ENCODE measurements at places on chromosomes 2 and 18.

DNA sequence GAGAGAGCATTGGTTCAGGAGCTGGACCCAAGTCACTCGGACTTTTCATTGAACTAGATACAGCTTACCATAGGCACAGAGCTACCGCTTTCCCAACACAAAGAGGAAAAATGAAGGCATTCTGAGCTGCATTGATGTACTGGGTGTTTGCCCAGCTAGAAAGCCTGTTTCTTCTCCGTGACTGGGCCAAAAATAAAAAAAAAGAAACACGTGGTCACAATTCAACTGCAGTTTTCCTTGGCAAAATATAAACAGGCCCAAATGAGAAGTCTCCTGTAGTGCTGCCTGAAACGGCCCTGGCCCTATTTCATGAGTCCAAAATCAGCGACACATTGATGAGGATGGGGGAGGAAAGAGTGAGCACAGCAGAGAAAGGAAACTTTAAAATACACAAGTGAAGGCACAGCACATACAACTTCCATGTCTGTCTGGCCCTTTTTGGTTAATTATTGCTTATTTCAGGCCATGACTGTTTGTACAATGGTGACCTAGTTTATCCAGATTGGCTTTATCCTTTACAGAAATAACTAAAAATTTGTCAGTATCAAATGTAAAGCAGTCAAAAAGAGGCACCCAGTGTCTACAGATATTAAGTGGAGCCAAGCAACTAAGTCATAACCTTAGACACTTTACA lies 179.7 kb downstream of the ICOS start:
- DNase-seq: no peak

- no peak for DNase-seq
These were observed 4.0 kb upstream of the RTN4 start for GRCh38 chr2:55054106-55054875.

- no peak for DNase-seq
These were observed 6.8 kb downstream of the ESPNL start for GRCh38 chr2:238106698-238107524.

DNA sequence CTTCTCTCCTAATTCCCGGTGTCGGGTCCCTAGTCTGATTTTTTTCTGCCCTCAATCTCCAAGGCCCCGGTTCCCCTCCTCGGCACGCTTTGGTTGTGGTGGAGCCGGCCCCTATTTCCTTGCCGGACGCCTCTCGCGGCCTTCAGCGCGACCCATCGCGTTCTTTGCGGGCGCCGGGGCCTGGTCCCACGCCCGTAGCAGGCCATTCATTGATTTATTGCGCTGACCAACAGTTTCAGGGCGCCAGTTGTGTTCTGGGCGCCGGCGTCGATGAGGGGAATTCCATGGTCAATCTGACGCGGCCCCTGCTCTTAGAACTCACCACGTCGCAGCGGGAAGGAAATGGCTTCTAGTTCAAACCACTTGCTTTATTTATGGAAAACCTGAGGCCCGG lies 396 bp downstream of the CNOT9 start:
- DNase-seq: no peak

GRCh38 chr18:14924226-14924625 lies 176.3 kb downstream of the ANKRD30B start:
- no peak for DNase-seq

GRCh38 chr2:70743677-70744076 lies 24.3 kb downstream of the ADD2 start:
- no peak for DNase-seq

- DNase-seq: no peak
These were observed 143.4 kb upstream of the PKDCC start for GRCh38 chr2:41904459-41904858.

DNA sequence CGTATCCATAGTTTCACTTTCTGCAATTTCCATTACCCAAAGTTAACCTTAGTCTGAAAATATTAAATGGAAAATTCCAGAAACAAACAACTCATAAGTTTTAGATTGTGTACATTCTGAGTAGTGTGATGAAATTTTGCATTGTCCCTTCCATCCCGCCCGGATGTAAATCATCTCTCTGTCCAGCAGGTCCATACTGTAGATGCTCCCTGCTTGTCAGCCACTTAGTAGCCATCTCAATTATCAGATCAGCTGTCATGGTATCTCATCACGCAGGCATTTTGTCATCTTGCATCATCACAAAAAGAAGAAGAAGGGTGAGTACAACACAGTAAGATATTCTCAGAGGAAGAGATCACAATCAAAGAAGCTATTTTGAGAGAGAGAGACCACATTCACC lies 185.0 kb upstream of the STK17B start:
- no peak for DNase-seq

- DNase-seq: no peak
These were observed 112.9 kb downstream of the THADA start for GRCh38 chr2:43482961-43483360.

DNA sequence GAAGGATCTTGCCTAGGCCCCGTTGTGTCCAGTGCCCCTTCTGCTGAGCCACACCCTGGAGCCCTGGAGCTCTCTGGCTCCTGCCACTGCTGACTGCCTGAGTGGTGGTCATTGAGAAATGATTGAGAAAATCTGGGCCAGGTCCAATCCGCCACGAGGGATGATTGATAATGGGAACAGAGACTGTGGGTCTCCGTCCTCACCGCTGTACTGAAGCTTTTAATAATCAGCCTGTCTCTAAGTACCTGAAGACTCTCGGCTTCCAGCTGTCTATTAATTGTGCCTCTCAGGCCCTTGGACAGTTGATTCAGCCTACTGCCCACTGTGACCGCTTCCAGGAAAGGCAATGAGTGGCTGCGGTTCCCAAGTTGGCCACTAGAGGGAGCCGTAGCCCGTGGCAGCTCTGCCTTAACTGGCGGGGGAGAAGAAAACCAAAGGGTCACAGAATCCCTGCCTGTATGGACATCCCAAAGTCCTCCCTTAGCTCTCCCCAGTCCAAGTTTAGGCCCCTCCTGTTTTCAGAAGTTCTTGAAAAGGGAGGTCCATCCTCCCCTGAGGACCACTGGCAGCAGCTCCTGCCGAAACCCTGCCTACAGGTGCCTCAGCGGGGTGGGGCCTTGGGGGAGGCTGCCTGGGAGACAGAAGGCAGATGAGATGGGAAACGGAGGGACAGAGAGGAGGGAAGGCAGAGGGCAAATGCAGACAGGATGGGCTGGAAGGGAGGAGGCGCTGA lies 213.6 kb downstream of the TNS1 start:
- peak; percentile 26 for DNase-seq

GRCh38 chr18:59823596-59824195 lies 76.1 kb upstream of the PMAIP1 start:
- DNase-seq: peak; percentile 39

GRCh38 chr2:61946666-61947065 lies 41.2 kb downstream of the COMMD1 start:
- DNase-seq: no peak

DNA sequence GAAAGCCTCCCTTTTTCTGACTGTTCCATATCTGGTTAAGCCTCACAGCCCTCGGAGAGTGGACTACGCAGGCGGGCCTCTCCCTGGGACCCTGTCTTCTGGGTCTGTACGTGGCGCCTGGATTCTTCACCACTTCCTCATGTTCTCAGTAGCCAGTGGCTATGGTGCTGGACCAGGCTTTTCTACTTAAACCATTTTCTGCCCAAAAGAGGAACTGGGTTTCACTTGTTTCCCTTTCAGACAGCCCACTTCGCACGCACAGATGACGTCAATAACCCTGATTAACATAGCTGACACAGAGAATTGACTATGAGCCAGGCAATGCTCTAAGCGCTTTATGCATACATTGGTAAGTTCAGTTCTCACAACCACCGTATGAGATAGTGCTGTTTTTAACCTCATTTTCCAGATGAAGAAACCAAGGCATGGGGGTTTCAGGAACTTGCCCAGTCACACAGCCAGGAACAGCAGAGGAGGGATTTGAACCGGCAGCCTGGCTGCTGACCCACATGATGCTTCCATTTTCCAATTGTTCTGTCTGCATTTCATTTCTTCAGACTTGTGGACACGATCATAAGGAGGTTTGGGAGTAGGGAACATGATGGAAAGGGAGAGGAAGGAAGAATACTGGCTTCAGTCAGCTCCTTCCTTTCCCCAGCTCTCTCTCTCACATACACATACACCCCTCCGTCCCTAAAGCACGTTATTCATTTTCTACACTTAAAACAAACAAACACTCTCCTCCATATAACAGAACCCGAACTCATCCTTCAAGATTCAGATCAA lies 41.7 kb downstream of the MYOM1 start:
- DNase-seq: no peak

DNA sequence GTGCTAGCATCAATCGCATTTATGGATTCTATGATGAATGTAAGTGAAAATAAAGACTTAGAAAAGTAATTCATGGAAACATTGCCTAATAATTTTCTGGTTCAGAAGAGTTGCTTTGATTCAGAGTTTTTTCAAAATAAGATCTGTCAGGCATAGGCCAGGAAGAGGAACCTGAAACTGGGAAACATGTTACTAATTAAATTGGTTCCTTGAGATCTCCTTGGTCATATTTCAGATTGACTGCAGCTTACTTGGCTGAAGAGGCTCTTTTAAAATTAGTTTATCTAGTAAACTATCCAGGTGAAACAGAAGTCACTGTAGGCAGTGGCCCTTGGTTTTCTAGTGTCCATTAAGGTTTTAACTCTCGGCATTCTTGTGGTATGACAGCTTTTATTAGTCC lies 27.4 kb downstream of the PPP1CB start:
- no peak for DNase-seq

- DNase-seq: no peak
These were observed 59.7 kb downstream of the EXOC6B start for GRCh38 chr2:72765997-72766609.

DNA sequence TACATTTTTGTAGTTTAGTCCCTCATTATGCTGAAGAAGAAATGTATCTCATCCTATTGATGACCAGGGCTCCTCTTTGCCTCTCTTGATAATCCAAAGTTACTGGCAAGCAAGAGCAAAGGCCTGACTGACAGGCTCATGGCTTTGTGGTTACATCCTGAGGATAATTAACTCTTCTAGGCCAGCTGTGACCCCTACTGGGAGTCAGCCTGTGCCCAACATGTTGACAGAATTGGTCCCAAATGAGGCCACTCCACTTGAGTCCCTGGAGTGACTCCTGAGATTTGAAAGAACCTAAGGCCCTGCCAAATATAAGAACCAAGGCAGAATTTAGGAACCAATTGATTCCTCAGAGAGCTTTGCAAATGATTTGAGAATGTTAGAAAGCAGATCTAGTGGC lies 973.8 kb upstream of the CELF4 start:
- DNase-seq: no peak

GRCh38 chr2:239553376-239554000 lies 152.7 kb upstream of the HDAC4 start:
- DNase-seq: no peak

- DNase-seq: no peak
These were observed 43.3 kb downstream of the EIF5B start for GRCh38 chr2:99380376-99381010.

- DNase-seq: no peak
These were observed 185.1 kb upstream of the CCDC68 start for GRCh38 chr18:55144193-55144930.

DNA sequence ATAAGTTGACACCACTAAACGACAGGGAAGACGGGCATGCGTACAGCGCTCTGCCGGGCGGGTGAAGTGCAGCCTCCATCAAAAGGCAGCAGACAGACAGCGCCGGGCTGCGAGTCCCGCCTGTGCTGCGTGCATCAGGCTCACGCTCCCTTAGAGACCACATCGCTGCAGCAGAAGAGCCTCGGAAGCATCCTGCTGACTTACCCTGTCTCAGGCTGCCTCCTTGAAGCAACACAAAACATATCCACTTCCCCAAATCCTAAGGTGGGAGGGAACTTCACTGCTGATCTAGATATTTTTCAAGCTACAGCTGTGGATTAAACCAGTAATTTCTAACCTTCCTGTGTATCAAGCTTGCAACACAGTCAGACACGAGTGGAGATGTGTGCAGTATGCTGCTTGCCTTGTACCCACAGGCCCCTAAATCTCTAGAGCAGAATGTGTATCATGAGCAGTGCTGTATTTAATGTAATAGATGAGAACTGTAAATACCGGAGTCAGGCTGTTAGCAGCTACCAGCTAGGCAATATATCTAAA lies 6.4 kb downstream of the MYT1L start:
- DNase-seq: peak; percentile 78

DNA sequence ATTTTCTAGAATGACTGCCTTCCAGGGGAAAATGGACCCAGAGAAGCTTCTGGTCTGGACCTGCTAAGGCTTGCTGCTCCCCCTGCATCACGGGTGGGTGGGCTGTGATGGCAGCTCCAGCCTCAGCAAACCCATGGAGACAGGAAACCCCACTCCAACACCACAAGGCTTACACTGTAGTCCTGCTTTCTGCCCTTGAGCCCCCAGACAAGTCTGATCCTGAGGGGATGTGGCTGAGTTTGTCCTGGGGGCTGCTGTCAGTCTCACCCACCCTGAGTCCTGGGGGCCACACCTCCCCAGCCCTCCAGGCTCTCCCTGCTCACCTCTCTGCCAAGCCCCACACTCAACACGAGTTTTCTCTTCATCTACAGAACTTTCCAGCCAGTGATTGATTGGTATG lies 279.4 kb downstream of the EIPR1 start:
- no peak for DNase-seq

DNA sequence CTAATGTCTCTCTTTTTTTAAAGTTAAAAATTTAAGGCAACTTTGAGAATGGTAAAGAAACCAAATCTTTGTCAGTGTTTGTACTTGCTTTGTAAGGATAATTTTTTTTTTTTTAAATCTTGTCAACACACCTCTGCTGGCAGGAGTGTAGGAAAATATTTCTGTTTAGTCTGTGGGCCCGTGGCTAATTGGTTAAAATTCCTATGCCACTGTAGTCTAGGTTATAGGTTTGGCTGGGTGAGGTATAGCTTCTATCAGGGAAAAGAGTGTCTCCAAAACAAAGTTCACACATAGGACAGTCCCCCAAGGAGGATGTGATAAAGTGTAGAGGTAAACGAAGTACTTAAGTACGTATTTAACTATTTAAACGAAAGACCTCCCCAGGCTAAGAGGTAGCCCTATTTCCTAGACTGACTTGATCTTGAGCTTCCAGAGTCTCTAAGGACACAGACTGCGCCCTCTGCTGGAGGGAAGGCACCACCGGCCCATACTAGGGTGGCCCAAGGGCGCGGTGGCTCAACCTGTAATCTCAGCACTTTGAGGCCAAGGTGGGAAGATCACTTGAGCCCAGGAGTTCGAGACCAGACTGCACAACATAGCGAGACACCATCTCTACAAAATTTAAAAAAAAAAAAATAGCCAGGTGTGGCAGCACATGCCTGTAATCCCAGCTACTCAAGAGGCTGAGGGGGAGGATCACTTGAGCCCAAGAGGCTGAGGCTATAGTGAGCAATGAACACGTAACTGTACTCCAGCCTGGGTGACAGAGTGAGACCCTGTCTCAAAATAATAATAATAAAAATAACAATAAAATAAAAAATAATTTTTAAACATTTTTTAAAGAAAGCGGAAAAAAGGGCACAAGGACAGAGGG lies 8.9 kb downstream of the TEX44 start:
- DNase-seq: peak; percentile 50

GRCh38 chr2:199458009-199458805 lies 468 bp upstream of the SATB2 start:
- no peak for DNase-seq

All from caudate nucleus (tissue), 63 donors.